Mucosa of descending colon (tissue), 3 donors: ENCODE measurements at places on chromosomes 3 and 15. TPM values are rescaled to one million over a fixed set of nuclear protein-coding genes. Genes with fewer than 3 reads are reported as not detected.

The MYZAP gene
- 18.8 TPM for total RNA-seq

The B2M gene
- 5,579 TPM for total RNA-seq

The CLEC3B gene
- total RNA-seq: 24.0 TPM

The GPD1L gene
- 122 TPM for total RNA-seq

The KBTBD8 gene
- 2.5 TPM for total RNA-seq

The EPHA6 gene
- 0.55 TPM for total RNA-seq

The FETUB gene
- not detected for total RNA-seq

The MINAR1 gene
- 0.25 TPM for total RNA-seq

The GRM7 gene
- 0.09 TPM for total RNA-seq

DNA sequence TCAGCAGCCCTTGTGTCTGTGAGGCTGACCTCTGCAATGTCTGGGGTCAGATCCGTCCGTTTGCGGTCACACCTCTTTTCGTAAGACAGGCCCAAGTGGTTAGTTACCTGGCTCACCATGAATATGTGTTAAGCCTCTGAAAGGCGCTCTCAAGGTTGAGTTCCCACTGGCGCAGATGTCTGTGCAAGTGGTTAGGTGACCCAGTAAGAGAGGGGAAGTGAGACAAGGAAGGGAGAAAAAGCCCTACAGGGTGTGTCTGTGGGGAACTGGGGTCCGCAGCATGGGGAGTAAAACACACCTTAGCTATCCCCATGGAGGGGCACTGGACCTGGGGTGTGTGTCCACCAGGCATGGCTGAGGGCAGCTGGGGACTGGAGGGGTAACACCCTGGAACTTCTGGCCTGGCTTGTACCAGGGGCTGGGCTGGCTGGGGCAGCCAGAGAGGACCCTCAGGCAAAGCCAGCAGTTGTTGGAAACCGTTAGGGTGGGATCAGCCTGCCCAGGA is 391.6 kb upstream of the PROK2 start:
- no peak for DNase-seq

DNA sequence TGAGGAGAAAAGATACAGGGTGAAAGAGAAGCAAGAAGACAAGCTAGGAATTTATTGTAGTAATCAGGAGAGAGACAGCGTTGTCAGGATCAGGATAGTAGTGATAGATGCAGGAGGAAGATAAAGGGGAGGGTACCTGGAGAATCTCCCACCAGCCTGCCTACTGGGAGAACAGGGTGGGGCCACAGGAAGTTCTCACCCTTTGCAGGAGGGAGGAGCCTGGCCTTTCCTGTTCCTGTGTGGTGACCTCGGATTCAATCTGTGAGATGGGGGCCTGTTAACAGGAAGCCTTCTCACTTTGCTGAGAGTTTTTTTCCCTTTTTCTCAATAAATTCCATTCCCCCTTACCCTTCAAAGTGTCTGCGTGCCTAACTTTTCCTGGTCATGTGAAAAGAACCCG is 37.6 kb downstream of the GMPS start:
- DNase-seq: no peak

DNA sequence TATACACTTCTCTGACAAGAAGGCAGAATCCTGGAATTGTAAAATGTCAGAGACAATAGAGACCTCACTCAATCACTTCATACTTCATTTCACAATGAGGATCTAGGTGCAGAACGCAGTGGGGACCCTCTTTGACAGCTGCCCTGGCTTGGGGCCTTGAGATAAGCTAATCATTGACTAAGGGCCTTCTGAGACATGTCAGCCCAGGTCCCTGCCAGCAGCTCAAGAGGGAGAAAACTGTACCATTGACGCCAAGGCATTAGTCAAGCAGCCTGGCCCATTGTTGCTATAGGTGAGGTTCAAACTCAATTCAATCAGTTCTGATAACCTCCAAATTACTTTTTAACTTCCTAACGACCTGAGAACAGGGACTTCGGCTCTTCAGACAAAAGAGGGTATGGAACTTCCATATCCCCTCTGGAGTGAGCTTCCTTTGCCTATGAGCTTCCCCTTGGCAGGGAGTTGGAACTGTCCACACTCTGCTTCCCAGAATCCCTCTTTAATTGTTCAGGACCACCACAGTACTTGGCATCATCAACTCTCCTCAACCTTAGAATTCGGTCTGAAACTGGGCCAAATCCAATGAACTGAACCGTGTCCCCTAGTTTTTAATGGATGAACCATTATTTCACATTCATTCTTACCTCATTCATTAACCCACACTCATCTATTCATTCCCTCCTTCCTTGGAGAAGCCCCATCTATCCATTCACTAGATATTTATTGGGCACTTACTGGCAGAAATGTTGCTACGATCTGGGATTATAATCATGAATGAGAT is 1.5 kb upstream of the CYP8B1 start:
- DNase-seq: no peak

GRCh38 chr3:170117134-170117533 is 64.4 kb downstream of the PHC3 start:
- no peak for DNase-seq

GRCh38 chr3:20648294-20648693 is 462.3 kb upstream of the SGO1 start:
- no peak for DNase-seq

DNA sequence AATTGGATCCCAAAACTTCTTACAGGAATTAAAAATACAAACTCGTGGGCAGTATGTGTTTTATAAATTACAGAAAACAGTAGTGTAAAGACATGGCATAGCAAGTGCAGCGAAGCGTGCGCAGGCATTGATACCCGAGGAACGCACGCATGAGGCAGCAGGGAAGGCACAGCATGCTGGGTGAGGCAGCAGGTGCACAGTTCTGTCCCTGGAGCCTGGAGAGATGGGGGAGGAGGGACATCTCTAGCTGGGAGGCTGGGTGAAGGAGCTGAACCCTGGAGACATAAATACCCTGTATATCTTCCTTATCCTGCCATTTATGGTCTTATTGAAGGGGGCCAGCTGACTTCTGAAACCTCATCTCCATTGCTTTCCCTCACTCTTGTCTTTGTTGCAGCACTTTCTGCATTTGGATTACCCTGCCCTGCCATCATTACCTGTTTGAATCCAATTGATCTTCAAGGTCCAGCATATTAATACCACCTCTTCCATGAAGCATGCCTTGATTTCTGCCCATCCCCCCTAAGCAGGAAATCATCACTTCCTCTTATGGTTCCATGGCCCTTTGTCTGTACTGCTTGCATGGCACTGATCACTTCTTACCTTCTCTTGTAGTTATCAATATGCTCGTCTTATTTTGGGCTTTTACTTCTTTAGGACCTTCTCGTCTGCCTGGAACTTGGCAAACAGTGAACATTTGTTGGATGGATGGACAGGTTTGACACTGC is 20.5 kb downstream of the LPP start:
- no peak for DNase-seq

- peak; percentile 32 for DNase-seq
Measured at GRCh38 chr3:10758304-10759037, 57.6 kb upstream of the SLC6A11 start.

DNA sequence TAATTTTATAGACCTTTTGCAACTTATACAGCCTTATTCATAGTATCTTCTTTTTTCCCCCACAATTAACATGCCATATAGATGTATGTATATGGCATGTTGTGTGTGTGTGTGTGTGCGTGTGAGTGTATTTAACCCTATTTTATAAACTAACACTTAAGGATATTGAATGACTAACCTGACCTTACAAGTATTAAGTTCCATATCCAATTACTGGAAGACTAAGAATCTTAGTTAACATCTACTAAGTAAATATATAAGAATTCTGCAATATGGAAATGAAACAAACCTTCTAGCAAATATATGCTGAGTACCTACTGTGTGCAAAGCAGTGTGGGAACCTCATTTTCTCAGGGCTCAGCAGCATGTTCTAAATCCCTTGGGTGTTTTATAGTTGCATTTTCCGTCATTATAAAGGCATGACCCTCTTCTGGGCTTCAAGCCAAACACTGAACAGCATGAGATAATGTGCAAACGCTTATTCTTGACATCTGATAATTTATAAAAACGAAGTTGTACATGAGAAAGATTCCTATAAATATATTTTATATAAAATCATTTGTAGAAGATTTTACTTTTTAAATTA is 105.5 kb downstream of the NLGN1 start:
- DNase-seq: no peak

DNA sequence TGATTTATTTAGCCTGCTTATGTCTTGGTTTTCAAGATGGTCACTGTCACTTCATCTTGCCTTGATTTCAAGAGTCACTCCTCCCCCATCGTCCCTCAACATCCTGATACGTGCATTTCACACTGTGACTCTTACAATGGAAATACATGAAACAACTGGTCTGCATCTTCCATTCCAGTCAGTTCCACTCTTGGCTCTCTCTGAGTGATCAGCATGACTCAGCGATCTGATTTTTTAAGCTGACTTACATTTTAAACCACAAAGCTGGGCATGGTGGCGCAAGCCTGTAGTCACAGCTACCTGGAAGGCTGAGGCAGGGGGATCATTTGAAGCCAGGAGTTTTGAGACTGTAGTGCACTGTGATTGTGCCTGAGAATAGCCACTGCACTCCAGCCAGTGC is 271.2 kb upstream of the ROPN1 start:
- DNase-seq: no peak

- DNase-seq: no peak
Measured at GRCh38 chr15:38853608-38854007, 289.0 kb upstream of the RASGRP1 start.

GRCh38 chr3:140906785-140907184 is 34.9 kb upstream of the SLC25A36 start:
- no peak for DNase-seq

DNA sequence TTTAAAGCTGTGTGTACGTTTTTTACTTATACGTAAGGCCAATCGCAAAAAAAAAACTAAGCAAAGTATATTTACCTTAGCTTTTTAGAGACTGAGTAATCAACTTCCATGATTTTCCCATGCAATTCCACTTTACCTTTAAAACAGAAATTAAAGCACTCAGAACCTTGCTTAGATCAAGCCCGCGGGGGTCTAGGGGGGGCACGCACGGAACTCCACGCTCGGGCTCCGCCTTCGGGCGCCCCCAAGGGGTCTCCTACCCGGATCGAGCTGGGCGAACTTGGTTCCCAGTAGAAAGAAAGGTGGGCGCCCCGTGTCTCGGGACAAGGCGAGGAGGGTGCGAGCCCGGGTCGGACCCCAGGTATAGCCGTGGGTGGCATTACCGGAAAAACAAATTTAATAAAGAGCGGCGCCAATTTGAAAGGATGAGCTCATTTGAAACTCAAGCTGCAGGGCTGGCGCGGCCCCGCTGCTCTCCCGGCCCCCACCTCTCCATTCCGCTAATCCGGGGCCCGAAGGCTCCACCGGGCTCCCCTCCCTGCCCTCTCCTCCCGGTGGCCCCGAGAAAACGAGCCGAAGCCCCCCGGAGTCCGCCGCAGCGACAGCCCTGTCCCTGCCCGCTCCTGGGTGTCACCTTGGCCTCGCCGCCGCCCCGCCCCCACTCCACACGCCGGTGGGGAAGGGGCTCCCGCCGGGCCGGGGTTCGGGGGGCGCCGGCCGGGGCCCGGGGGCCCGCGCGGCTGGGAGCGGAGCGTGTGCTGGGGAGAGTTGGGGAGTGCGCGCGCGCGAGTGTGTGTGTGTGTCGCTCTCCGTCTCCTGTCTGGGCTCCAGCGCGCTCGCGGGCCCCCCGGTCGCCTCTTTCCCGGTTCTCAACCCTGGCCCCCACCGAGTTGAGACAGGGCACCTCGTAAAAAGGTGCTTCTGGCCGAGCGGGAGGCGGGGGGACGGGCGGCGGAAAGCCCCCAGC is 1.5 kb downstream of the IGF2BP2 start:
- peak; percentile 67 for DNase-seq

DNA sequence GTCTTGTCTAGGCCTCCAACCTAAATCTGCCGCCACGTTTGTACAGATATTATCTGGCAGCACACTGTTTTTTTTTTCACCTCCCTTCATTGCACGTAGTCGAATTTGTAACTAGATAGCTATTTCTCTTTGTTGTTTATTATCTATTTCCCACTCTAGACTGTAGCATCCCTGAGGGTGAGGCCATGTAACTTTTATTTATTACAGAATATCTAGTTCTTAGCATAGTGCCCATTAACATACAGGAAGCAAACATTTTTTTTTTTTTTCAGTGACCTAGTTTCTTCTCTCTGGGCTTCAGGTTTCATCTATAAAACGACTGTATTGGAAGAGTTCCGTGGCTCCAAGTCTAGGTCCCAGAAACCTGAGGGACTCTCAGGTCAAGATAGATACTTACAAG is 354.3 kb downstream of the FGF12 start:
- no peak for DNase-seq

DNA sequence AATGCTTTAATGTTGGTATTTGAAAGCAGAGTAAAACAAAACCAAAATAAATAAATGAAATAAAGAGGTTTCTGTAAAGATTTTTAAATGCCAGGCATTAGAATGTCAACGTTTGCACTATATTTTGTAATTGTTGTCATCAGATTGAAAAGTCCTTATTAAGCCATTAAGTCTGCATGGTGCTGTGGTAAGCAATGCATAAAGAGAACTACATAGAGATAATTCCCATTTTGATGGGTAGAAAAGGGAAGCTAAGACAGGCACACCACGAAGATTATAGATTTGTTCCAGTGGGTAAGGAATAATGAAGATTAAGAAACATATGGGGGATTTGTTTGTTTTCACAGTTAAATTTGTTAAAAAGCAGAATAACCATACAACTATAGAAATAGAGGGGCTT is 52.5 kb upstream of the PPARG start:
- no peak for DNase-seq
